T-cell (primary cell): ENCODE measurements at places on chromosomes 6 and 20. TPM values are rescaled to one million over a fixed set of nuclear protein-coding genes. Genes with fewer than 3 reads are reported as not detected.

Gene NOX3
- not detected for total RNA-seq

Gene CGAS
- 14.4 TPM for total RNA-seq

Gene TRDN
- total RNA-seq, result not detected

Gene GNAS-AS1
- 1.1 TPM for total RNA-seq

Gene RSPH4A
- 0.91 TPM for total RNA-seq

Gene ANKEF1
- total RNA-seq, result 5.5 TPM

Gene CYP21A2
- total RNA-seq, result 2.1 TPM

Gene TCP11
- total RNA-seq, result not detected
